Fibroblast of skin of back (primary cell): ENCODE measurements at places on chromosomes 7 and 10.

DNA sequence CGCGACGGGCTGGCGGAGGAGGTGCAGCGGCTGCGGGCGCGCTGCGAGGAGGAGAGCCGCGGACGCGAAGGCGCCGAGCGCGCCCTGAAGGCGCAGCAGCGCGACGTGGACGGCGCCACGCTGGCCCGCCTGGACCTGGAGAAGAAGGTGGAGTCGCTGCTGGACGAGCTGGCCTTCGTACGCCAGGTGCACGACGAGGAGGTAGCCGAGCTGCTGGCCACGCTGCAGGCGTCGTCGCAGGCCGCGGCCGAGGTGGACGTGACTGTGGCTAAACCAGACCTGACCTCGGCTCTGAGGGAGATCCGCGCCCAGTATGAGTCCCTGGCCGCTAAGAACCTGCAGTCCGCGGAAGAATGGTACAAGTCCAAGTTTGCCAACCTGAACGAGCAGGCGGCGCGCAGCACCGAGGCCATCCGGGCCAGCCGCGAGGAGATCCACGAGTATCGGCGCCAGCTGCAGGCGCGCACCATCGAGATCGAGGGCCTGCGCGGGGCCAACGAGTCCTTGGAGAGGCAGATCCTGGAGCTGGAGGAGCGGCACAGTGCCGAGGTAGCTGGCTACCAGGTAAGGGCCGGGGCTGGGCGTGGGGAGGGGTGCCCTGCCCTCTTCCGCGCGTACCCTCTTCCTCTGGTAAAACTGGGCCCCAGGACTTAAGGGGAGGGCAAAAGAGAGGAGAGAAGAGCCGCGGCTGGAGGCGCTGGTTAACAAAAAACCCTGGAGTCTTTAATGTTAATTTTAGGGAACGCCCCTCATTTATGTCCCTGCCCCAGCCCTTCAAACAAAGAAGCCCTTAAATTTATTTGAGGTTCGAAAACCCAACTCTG, 987 bp downstream of the INA start:
- no peak for DNase-seq

- peak; percentile 58 for DNase-seq
Measured at GRCh38 chr7:134908289-134908688, 78.0 kb upstream of the AGBL3 start.

GRCh38 chr10:122875843-122876466, 3.4 kb downstream of the FAM24B start:
- DNase-seq, result no peak

GRCh38 chr10:101693651-101693977, 1.4 kb downstream of the FBXW4 start:
- peak; percentile 66 for DNase-seq

GRCh38 chr10:124724279-124725027, 19.7 kb downstream of the FAM53B start:
- peak; percentile 37 for DNase-seq

GRCh38 chr10:125222515-125223308, 62.3 kb upstream of the CTBP2 start:
- DNase-seq, result no peak

DNA sequence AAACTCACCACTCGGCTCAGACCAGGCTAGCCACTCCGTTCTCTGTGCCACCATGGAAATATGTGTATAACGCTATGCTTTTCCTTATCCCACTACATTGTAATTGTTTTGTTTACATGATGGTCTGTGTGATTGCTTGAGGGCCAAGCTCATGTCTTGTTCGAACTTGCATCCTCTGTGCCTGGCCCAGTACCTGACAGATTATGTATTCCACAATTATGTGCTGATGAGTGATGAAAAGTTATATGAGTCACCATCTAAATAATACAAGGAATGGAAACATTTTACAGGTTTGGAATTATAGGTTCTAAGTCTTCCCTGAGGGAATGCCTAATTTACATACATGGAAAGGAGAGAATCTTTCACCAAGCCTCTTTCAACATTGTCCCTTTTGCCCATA, 137.4 kb downstream of the C7orf25 start:
- no peak for DNase-seq

GRCh38 chr7:108568801-108569380, 615 bp downstream of the THAP5 start:
- DNase-seq, result no peak

GRCh38 chr10:50379616-50380015, 128.3 kb upstream of the ASAH2 start:
- no peak for DNase-seq

- no peak for DNase-seq
Measured at GRCh38 chr10:133046390-133046765, 41.3 kb upstream of the ADGRA1 start.

DNA sequence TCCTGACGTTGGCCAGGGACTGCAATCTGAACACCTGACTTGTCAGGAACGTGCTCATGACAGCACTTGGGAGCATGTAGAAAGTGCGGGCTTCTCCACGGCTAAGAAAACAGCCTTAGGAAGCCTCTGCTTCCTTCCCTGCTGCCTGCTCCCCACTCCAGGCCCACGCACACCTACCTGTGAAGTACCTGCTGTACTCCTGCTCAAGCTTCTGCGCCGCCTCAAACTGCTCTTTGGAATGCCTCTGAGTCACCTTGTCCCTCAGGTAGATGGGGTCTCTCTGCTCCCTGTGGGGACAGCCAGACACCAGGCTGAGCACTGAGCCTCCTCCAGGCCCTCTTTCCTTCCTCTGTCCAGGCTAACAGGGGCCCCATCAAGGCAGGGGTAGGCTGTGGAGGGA, 132.7 kb downstream of the DLG5 start:
- DNase-seq, result no peak

DNA sequence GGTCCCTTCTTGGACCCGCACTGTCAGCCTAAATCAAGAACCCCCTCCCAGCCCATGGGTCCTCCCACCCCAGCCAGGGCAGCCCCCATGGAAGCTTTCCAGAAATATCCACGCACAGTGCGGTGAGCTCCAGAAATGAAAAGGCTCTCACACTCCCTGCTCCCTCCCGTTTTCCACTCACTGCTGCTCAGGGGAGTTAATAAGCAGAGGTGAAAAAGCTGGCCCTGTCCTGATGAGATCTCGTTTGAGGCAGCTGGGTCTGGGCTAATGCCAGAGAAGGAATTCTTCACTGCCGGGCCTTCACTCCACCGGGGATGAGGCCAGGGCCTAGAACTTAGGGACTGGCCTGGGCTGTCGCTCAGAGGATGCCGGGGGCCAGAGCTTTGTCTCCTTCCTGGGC, 102.2 kb downstream of the ZMIZ1 start:
- DNase-seq, result no peak

GRCh38 chr10:51057925-51058324, 16.4 kb upstream of the PRKG1 start:
- DNase-seq, result no peak

DNA sequence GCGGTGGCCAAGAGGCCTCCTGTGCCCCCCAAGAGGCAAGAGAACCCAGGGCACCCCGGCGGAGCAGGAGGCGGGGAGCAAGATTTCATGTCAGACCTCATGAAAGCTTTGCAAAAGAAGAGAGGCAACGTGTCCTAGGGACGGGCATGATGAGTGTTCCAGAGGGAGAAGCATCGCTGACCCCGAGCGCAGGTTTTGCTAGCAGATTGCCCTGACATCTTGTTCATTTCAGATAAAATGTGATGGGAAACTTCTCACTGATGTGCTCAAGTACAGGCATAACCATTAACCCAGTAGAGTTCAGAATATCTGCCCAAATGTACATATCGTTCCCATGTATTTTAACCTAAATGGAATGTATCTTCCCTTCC, 129.2 kb downstream of the APBB1IP start:
- no peak for DNase-seq

DNA sequence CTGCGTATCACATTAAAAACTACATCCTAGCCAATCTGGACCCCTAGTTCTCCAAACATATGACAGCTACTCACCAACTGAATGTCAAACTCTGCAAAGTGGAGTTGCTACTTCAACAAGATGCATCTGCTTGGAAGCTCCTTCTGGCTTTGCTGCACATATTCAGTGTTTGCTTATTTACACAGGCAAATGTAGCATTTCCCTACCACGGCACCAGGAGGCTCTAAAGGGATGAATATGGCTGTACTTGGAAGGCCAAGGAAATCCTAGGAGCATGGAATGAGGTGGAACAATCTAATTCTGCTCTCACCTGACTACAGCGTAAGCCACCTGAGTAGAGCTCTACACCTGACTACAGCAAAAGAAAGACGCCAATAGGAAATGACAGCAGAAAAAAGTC, 39.7 kb downstream of the MTPAP start:
- no peak for DNase-seq

DNA sequence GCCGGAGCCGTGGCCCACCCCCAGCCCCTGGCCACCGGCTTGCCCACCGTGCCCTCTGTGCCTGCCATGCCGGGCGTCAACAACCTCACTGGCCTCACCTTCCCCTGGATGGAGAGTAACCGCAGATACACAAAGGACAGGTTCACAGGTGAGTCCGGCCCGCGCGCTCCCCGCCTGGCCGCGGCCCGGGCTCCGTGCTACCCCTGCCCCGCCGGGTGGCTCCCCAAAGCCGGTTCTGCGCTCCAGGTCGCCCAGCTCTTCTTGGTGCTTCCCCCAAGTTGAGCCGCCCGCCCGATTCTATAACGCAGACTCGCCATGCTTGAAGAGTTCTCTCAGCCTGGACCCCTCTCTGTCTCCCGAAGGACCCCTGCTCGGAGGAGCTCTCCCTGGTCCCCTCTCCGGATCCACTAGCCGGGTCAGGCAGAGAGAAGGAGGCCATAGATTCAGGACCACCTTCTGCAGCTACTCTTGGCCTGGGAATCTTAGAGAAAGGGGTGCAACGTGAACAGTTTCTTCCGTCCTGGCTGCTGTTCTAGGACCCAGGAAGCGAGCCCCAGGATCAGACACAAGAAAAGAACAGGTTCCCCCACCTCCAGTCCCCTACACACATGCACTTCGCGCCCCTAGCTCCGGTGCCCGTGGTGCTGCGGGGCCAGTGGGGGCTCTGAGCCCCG, 999 bp downstream of the TLX1 start:
- DNase-seq, result no peak

GRCh38 chr7:49631071-49631815, 142.2 kb upstream of the VWC2 start:
- DNase-seq, result no peak

GRCh38 chr7:55533050-55533728, 39.1 kb downstream of the VOPP1 start:
- DNase-seq, result peak; percentile 50

- DNase-seq, result no peak
Measured at GRCh38 chr10:33326933-33327332, 7.5 kb downstream of the NRP1 start.

DNA sequence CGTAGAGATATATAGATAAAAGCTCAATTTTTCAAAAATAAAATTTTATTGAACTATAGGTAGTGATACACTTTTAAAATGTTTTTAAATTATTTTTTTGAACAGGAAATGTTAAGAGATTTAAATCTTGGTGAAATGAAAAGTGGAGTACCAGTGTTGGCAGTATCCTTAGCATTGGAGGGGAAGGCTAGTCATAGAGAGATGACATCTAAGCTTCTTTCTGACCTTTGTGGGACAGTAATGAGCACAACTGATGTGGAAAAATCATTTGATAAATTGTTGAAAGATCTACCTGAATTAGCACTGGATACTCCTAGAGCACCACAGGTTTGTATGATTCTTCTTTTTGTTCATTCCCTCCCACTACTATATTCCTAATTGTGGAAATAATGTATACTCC, 15.8 kb downstream of the PDCD4 start:
- no peak for DNase-seq

GRCh38 chr10:110993024-110993693, 73.8 kb downstream of the SHOC2 start:
- DNase-seq, result peak; percentile 88

DNA sequence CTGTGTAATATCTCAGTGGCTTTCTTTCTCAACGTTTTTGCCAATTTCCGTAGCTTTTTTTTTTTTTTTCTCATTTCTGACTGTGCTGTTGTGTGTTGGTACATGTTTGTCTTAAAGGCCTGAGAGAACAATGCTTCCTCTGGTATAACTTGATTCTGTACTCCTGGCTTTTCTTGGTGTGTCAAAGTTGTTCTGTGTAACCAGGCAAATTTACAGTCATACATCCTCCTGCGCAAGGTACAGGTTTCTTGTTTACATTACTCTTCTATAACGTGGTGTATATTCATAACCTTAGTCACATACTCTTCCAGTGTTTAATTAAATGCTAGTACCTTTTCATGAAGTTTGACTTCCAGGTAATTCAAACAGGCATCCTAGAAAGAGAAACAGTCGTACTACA, 8.3 kb upstream of the ARHGAP12 start:
- DNase-seq, result no peak

DNA sequence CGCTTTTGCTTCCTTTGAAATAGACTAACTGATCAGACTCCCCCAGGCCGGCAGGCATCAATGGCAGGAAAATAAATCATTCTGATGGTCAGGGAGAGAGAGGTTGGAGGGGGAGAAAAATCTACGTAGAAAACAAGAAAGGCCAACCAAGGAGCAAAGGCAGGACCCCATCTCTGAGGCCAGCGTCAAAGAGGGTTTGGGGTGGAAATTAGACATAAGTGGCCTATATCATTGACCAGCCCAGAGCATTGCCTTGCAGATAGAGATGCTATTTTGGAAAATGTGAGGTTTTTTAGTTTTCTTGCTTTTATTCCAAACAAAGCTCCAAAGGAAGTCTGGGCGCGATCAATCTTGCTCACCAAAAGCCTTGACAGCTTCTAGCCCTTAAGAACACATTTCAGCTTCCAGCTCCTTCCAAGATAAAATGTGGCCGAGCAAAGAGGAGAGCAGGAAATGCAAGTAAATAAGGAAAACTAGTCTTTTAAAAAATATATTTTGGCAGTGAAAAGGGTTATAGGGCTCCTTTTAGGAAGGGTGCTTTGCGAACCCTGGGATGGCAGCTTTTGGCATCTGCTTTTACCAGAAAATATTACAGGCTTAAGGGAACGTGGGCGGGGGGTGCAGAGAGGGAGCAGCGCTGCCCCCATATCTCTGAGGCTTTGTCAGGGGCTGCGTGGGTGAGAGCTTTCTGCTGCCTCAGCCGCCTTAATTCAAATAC, 2.0 kb upstream of the HOXA2 start:
- DNase-seq, result no peak

- DNase-seq, result no peak
Measured at GRCh38 chr10:92778091-92778490, 70.2 kb upstream of the EXOC6 start.

- no peak for DNase-seq
Measured at GRCh38 chr7:6316226-6316625, 43.8 kb upstream of the CYTH3 start.

GRCh38 chr10:118708571-118708970, 46.2 kb downstream of the CACUL1 start:
- no peak for DNase-seq

- DNase-seq, result no peak
Measured at GRCh38 chr7:17368856-17369524, 70.5 kb downstream of the AHR start.

- DNase-seq, result no peak
Measured at GRCh38 chr7:52285689-52286088, 749.7 kb upstream of the POM121L12 start.
